ENCODE measurements at places on chromosomes 12 and 14.

DNA sequence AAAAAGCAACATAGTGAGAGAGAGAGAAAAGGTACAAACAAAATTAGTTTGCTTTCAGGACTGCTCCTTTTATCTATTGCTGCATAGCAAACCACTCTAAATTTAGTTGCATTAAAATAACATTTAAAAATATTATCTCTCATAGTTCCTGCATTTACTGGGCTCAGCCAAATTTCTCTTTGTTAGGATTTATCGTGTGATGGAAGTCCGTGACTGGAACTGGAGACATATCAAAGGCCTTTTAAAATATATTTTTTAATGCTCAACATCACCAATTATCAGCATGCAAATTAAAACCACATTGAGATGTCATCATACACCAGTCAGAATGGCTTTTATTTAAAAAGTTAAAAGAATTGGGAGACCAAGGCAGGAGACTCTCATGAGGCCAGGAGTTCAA, 107.6 kb upstream of the SYT1 start:
- DNase-seq, result no peak

GRCh38 chr14:59429790-59430189, 35.4 kb downstream of the GPR135 start:
- DNase-seq, result no peak

- DNase-seq, result no peak
Observed at GRCh38 chr14:44370727-44371126, 136.4 kb downstream of the FSCB start.

DNA sequence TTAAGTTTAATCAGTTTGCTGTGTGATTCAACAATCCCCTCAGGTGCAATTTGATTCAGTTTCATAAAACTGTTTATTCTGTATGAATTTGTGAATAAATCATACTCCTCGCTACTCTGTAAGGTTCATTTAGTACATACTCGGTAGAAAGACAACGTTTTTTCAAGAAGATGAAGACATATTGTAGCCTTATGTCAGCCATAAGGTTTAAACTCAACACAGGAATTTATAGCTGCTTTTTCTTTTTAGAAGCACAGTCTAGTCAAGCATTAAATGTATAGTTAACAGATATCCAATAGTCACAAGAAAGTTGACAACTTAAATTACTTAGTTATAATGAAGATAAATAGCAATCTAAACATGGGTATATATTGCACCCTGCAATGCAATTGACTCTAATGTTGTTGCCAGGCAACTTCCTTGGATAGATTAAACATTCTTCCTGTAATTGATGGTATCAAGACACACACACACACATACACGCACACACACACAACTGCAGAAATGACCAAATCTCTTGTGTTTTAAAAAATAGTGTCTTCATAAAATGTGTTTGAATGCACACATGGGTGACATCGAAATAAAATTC, 151.5 kb upstream of the MGAT4C start:
- no peak for DNase-seq

DNA sequence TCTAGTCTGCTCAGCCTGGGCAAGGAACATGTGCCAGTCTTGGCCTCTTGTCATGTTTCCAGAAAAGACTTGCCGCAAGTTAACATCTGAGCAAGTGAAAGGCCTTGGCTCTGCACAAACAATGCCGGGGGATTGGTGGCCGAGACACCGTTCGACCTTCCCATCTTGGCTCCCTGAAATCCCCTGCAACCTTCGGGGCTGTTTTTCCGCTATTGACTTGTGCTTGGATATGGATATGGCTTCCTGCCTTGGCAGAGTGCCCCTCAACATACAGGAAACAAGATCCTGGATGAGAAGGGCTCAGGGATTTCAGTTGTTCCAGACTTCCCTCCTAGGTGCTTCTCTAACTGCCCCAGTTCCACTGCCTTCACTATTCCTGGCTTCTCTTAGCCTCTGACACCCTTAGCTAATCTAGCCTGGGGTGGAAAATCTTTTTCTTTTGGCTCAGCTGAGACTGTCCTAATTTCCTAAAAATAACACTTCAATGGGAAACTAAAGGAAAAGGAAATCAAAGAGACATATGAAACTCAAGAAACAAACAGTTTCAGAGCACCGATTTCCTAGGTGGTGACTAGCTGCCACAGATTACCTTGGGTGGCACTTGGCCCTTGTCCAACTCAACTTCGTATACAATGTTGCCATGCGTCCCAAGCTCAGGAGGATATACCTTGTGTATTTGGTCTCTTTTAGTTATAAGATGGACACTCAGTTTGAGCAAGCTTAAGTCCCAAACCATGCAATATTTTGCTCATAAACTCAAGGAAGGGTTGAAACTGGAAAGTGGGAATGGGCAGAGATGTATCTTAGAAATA, 33.9 kb downstream of the RDH12 start:
- no peak for DNase-seq

- no peak for DNase-seq
Observed at GRCh38 chr12:31732926-31733548, 4.2 kb upstream of the AMN1 start.

DNA sequence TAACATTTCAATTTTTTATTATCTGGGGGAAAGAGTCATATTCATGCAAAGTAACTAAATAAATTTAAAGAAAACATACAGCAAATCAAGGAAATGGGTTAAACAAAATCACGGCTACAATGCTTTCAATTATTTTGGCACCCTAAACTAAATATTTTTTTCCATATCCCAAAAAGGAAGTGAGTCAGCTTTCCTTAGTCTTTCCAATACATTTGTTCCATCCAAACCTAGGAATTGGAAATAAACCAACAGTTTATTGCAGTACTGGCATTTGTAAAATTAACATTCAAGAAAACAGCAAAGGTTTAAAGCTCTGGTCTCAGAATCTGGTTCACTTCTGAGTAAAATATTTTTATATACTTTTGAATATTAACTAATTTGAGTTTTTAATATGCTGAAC, 89.2 kb downstream of the BCL2L14 start:
- no peak for DNase-seq

GRCh38 chr14:59631237-59631636, 54.6 kb upstream of the CCDC175 start:
- peak; percentile 9 for DNase-seq

GRCh38 chr12:75334384-75335030, at the start of gene GLIPR1L1:
Gene GLIPR1L1, plus strand, starts transcription at chr12:75334670. Its CDS starts 59 bp downstream, at chr12:75334729.
- DNase-seq, result peak; percentile 2

GRCh38 chr14:23694085-23694948, 58.2 kb downstream of the DHRS2 start:
- no peak for DNase-seq

GRCh38 chr14:50795142-50795541, 35.8 kb downstream of the NIN start:
- DNase-seq, result no peak

DNA sequence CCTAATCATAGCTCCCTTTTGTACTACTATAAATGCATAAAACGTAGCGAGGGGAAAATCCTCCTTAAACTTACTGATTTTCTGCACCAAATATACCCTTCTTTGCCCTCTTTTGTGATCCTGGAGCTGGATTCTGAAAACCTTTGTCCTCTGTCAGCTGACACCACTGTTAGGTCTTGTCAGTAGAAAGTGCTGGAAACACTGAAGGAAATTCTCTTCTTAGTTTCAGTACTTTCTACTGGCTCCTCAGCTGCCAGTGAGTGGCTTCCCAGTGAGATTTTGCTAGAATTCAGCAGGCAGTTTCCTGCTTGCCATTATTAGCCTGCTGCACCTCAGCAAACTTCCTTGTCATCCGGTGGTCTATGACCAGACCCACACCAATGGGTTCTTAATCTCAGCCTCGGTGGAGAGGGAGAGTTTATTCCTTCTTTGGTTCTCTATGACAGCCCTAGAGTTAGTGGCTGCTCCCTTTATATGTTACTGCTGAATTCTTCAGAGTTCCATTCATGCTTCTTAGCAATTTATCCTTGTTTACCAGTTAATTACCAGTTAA, 476.2 kb downstream of the FSCB start:
- DNase-seq, result no peak

DNA sequence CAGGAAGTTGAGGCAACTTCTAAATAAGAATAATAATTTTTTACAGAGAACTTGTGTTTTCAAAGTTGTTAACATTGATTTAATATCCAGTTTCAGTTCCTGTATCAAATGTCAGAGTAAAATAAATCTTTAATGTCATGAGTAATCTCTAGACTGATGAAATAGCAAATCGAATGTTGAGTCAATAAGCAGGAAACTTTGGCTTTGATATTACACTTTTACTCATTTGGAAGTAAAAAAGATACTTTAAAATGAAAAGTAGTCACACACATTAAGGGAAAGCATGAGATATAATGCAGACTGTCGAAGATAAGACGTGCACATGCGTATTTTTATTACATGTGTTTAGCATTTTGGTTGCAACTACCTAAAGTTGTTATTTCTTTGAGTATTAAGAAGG, 78.2 kb upstream of the PTGDR start:
- no peak for DNase-seq

GRCh38 chr12:131035245-131035681, 81.6 kb downstream of the ADGRD1 start:
- DNase-seq, result no peak

DNA sequence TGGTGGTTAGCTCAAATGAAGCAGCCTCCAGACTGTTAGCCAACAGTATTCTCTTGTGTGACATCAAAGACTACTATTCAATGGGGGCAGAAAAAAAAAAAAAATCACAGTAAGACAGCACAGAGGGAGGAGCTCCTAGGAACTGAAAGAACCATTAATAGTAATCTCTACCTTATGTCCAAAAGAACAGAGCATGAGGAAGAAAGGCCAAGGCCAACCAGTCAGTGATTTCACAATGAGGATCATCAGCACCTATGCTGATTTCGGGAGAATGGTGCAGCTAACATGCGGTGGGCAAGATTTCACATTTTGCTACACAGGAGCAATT, 66.3 kb upstream of the SOX5 start:
- no peak for DNase-seq

- DNase-seq, result no peak
Observed at GRCh38 chr12:15453613-15454012, 131.3 kb downstream of the PTPRO start.

- no peak for DNase-seq
Observed at GRCh38 chr14:73785834-73786635, 65.6 kb upstream of the PTGR2 start.

- DNase-seq, result no peak
Observed at GRCh38 chr14:52882824-52883223, 68.0 kb downstream of the FERMT2 start.

- no peak for DNase-seq
Observed at GRCh38 chr12:1197264-1198018, 206.4 kb downstream of the ERC1 start.

- no peak for DNase-seq
Observed at GRCh38 chr12:85423947-85424346, 143.9 kb downstream of the ALX1 start.

- no peak for DNase-seq
Observed at GRCh38 chr12:43736927-43737440, 21.6 kb downstream of the PUS7L start.

DNA sequence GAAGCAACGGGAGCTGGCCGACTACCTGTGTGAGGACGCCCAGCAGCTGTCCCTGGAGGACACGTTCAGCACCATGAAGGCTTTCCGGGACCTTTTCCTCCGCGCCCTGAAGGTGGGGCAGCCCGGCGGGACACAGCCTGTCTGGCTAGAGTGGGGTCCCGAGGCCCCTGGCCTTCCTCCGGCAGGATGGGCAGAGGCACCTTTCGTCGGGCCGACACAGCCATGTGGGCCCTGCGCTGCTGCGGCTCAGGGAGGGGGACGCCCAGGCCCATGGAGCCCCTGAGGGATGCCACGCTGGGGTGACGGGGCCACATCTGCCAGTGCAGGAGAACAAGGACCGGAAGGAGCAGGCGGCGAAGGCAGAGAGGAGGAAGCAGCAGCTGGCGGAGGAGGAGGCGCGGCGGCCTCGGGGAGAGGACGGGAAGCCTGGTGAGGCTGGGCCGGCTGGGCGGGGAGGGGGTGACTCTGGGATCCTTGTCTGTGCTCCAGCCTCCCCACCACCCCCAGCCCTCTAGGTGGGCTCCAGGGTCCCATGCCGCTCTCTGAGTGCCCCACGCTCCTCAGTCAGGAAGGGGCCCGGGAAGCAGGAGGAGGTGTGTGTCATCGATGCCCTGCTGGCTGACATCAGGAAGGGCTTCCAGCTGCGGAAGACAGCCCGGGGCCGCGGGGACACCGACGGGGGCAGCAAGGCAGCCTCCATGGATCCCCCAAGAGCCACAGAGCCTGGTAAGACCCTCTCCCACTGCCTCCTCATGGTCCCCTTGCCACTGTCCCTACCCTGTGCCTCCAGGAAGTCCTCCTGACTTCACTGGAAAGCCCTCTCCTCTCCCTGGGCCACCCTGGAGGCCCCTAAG, 10.9 kb upstream of the ADSS1 start:
- DNase-seq, result no peak

DNA sequence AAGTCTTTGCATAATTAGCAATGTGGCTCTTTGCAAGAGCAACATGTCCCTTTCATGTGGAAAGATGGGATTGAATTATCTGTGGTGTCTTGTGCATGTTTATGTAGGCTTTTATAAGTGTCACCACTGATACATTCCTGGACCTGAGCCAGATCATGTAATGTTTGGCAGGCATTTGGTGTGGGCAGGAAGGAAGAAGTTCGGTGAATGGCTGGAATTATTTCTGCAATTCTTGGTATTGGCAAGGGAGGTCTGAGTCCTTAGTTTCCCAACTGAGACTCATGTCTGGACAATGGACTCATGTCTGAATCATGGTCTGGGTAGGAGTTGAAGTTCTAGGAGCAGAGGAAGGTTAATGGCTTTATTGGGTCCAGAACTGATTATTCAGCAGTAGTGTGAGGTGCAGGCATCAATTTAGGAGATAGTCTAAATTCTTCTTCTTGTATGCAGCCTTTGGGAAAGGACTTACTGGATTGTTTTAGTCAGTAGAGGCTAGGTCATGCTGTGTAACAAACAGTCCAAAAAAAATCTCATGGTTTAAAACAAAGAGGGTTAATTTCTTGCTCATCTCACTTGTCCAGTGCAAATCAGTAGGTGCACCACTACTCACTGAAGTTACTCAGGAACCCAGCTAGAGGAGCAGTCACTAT, 186.5 kb upstream of the LHX5 start:
- DNase-seq, result no peak

- no peak for DNase-seq
Observed at GRCh38 chr14:23589606-23590005, 11.0 kb upstream of the JPH4 start.

- no peak for DNase-seq
Observed at GRCh38 chr12:130394906-130395305, 57.2 kb downstream of the PIWIL1 start.

GRCh38 chr12:30813525-30814294, 59.0 kb upstream of the CAPRIN2 start:
- DNase-seq, result no peak

DNA sequence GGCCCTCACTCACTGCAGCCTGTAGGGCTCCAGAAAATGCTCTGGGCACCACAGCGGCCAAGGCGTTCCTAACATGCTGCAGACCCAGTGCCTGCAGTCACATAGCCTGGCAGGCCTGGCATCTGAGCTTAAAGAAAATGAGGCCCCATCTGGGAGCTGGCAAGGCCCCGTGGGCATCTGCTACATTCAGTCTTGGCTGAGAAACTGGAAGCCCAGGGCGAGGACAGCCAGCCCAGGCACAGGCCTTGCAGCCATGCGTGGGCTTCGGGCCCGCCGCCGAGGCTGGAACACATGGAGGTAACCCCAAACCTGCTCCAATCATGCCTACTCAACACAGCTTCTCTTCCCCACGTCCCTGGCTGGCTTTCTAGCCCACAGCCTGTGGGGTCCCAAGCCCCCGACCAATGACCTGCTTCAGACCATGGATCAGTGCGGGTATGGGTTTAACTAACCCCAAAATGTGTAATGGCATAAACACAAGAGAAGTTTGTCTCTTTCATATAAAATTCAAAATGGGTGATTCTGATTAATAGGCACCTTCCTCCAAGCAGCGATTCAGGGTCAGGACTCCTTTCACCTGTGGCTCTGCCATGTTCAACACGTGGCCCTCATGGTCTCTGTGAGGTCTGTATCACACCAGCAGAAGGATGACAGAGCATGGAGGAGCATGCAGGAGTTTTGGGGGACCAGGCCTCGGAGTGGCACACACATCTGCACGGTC, 6.4 kb downstream of the NGB start:
- no peak for DNase-seq

All from NCI-H1092 (cell line).